ENCODE measurements at places on chromosomes 12 and 14. TPM values are rescaled to one million over a fixed set of nuclear protein-coding genes. Genes with fewer than 3 reads are reported as not detected.

Gene ARHGEF25
- total RNA-seq = 77.7 TPM

Gene KRT2
- total RNA-seq = not detected

Gene MANSC4
- total RNA-seq = 0.39 TPM

Gene NKX2-8
- total RNA-seq = not detected

Gene KIF5A
- 2.1 TPM for total RNA-seq

GRCh38 chr14:78245238-78245637 lies 75.1 kb downstream of the NRXN3 start:
- DNase-seq = no peak

GRCh38 chr14:94819531-94819930 lies 49.6 kb upstream of the GSC start:
- DNase-seq = no peak

- no peak for DNase-seq
These were observed 26.9 kb downstream of the WDR89 start for GRCh38 chr14:63614679-63615363.

- no peak for DNase-seq
These were observed 14.6 kb upstream of the C1S start for GRCh38 chr12:7045913-7046312.

DNA sequence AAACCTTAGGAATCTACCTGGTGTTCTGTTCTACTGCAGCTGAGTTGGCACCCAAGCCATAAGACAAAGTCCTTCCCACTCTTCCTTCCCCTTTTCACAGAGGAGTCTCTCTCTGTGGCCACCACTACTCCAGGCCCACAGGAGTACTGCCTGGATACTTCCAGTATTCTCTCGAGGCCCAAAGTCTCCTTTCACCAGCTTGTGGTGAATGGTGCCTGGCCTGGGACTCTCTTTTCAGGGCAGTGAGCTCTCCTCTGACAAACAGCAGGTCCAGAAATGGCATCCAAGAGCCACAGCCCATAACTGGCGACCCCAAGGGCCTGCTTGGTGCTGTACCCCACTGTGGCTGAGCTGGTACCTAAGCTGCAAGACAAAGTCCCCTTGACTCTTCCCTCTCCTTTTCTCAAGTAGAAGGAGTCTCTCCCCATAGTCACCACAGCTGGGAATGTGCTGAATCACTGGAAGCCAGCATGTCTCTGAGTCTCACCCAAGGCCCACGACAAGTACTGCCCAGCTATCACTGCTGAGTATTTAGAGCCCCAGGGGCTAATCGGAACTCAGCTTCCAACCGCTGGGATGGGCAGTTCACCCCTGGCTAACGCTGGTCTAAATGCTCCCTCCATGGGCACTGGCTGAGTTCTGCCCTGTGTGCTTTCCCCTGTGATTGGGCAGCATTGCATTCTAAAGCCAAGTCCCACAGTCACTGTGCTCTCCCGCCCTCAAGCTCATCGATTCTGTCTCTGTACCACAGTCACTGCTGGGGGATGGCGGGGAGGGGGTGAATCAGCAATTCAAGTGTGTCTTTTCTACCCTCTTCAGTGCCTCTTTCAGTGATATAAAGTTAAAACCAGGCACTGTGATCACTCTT lies 6.1 kb downstream of the A2ML1 start:
- DNase-seq = no peak

DNA sequence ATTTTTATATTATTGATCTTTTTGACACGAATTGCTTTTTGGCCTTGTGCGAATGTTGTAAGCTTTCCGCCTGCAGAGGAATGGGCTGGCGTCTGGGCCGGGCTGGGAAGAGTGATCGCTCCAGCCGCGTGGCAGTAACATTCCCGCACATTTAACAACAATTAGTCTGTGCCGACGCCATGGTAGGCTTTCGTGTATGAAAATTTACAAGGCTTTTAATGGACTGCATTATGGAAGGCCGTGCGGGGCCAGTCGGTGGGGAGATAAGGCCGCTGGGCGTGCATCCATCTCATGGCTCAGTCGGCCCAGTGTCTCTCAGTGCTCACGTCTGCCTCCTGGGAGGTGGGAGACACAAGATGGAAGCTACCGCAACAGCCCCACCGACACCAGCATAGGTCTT lies 142.2 kb downstream of the PHETA1 start:
- no peak for DNase-seq

GRCh38 chr12:10747730-10748129 lies 24.6 kb upstream of the YBX3 start:
- no peak for DNase-seq
